ENCODE measurements at places on chromosomes 2 and 18.
A peak's percentile ranks its signal among the peaks of the same experiment; 100 is the strongest.

DNA sequence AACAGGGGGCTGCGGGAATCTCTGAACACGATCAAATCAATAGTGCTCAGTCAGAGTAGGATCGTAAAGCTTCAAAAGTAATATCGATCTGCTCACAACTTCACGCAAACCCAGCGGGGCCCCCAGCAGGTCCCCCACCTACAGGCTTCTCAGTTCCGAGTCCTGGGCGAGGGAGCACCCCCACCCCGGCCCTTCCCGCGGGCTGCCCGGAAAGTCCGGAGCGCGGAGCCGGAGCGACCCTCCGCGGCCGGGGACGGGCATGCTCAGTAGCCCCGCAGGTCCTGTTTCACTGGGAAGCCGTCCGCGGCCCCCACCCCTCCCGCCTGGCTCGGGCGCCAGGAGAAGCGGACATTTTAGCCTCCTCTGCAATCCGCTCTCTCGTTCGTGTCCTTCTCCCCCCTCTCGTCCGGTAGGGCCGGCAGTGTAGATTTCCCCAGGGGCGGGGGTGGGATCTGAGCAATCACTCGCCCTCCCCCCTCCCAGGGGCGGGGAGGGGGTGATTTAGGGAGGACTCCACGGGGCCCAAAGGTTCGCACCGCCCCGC, 3.3 kb upstream of the SPRED2 start:
- peak; percentile 40 for DNase-seq

DNA sequence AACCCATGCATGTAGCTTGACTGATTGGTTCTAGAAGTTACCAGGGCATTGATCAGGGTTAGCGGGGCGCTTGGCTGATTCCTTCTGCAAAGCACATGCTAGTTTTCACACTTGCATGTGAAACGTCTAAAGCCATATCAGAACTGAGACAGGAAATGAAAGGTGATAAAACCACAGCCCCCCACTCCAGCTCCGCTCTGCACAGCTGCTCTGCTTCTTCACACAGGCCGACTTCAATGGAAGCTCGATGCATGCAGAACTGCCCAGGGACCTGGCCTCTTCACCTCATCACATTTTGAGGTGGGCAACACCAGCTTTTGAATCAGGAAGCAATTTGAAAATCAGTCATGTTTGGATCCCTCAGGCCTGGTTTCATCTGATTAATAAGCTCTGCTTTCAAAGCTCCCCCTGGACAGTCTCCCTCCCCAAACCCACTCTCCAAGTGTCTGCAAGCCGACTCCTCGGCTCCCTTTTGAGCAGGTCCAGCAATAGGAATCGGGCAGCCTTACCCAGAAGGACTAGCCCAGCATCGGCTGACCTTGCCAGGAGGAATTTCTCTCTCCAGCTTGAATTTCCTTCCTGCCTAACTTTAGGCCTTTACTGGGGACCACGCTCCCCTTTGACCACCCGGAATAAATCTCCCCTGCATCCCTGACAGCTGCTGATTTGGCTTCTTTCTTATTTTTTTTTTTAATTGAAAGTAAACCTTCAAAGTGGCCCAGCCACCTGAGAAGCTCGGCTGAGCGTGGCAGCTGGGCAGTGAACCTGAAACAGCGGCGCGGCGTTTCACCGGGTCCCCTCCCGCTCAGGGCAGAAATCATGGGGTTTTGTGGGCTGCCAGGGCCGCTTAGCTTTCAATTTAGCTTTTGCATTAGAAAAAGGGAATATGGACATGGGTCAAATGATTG, 31.7 kb downstream of the HRH4 start:
- no peak for DNase-seq

DNA sequence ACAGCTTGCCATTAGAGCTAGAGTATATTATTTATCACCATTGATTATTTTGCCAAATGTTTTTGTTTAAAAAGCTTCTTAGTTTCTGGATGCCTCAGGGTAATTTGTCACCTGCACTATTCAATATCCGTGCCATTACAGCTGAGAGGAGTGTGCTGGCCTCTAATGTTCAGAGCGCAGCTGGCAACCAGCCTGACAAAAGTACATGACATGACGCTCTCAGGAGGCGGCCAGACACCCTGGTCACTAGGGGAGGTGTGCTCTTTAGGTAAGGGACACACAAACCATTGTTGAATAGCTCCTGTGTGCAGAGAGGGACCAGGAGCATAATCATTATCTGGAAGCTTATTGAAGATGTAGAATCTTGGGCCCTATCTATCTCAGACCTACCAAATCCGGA, 20.3 kb downstream of the LIMS1 start:
- DNase-seq: no peak

DNA sequence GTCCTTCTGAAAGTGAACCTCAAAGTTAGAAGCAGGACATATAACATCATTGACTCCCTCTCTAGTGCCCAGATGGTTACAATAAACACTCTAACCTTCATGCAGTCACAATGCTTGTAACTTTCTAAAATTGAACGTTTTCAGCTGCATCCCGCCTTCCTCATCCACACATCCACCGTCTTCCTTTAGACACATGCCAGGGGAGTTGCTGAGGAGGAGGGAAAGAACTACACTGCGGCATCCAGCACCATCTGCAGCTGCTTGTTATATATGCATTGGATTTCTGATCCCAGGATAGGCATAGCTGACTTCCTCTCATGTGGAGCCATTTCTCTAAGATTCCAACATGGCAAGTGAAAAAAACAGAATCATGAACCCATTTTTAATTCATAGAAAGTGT, 96.8 kb downstream of the FBXO15 start:
- no peak for DNase-seq

GRCh38 chr2:218754201-218754600, 27.7 kb upstream of the CYP27A1 start:
- no peak for DNase-seq

- peak; percentile 49 for DNase-seq
These were observed 662.6 kb upstream of the ACVR2A start for GRCh38 chr2:147182260-147182659.

- no peak for DNase-seq
These were observed 772.3 kb downstream of the LRRTM4 start for GRCh38 chr2:76749858-76750257.

Data from stimulated activated CD4-positive, alpha-beta T cell treated with anti-CD3 and anti-CD28 coated beads, Interleukin-12 subunit alpha, Interleukin-12 subunit beta, amount 100 ng/mL, for 48 hours (primary cell).